ENCODE measurements at places on chromosomes 3 and 15. TPM values are rescaled to one million over a fixed set of nuclear protein-coding genes. Genes with fewer than 3 reads are reported as not detected.

- H3K27me3 ChIP-seq: no peaks in the 10 kb centered on the region
- H3K36me3 ChIP-seq: no peaks in the 10 kb centered on the region
Measured at GRCh38 chr15:42018306-42019224, 2.3 kb downstream of the PLA2G4E start.

The SENP2 gene
- 4.6 TPM for total RNA-seq

The STAC gene
- not detected for total RNA-seq

The TLR9 gene
- total RNA-seq: 0.26 TPM

- no peak for DNase-seq
- no peak overlapping the region for H3K27ac ChIP-seq
- no peak overlapping the region for H3K4me3 ChIP-seq
- H3K4me1 ChIP-seq: peaks cover 5% of the 10 kb centered on the region
- H3K36me3 ChIP-seq: no peaks in the 10 kb centered on the region
Measured at GRCh38 chr3:73098873-73099272, 37.4 kb downstream of the EBLN2 start.

- H3K36me3 ChIP-seq: no peaks in the 10 kb centered on the region
- H3K4me1 ChIP-seq: no peaks in the 10 kb centered on the region
- no peaks in the 10 kb centered on the region for H3K27me3 ChIP-seq
- no peak overlapping the region for H3K27ac ChIP-seq
- DNase-seq: no peak
Measured at GRCh38 chr3:18308096-18308650, 117.0 kb downstream of the SATB1 start.

The UACA gene
- total RNA-seq: 27.2 TPM

- H3K4me3 ChIP-seq: no peak overlapping the region
- no peaks in the 10 kb centered on the region for H3K4me1 ChIP-seq
- H3K27me3 ChIP-seq: no peaks in the 10 kb centered on the region
- no peaks in the 10 kb centered on the region for H3K36me3 ChIP-seq
- no peak for DNase-seq
Measured at GRCh38 chr3:52820736-52821135, 9.7 kb downstream of the ITIH4 start.

The MRPS25 gene
- total RNA-seq: 24.7 TPM

- no peaks in the 10 kb centered on the region for H3K27me3 ChIP-seq
- no peak for DNase-seq
- no peak overlapping the region for H3K27ac ChIP-seq
- H3K4me3 ChIP-seq: no peak overlapping the region
- no peaks in the 10 kb centered on the region for H3K4me1 ChIP-seq
Measured at GRCh38 chr3:18489939-18490338, 64.8 kb upstream of the SATB1 start.

GRCh38 chr3:5172018-5172417 is 15.5 kb upstream of the EDEM1 start:
- H3K27ac ChIP-seq: no peak overlapping the region
- H3K4me1 ChIP-seq: peaks cover 13% of the 10 kb centered on the region
- DNase-seq: no peak
- H3K27me3 ChIP-seq: no peaks in the 10 kb centered on the region

DNA sequence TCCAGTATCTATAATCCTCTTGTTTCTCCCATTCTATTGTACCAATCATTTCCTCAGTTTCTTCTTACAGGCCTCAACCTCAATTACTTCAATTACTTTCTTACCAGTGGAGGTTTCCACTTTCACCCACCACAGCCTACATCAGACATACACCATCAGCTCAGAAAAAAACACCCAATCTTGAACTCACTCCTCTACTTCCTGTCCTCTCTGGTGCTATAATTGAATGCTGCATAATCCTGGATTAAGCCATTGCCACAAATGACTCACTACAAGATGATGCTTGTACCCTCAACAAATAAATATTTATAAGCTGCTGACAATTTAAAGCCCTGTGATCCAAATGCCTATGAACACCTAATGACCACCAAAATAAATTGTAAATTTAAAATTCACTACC is 18.5 kb downstream of the RYK start:
- H3K27me3 ChIP-seq: no peaks in the 10 kb centered on the region
- H3K27ac ChIP-seq: no peak overlapping the region
- no peak for DNase-seq
- no peaks in the 10 kb centered on the region for H3K36me3 ChIP-seq

The PP2D1 gene
- not detected for total RNA-seq

The CCR8 gene
- total RNA-seq: not detected

DNA sequence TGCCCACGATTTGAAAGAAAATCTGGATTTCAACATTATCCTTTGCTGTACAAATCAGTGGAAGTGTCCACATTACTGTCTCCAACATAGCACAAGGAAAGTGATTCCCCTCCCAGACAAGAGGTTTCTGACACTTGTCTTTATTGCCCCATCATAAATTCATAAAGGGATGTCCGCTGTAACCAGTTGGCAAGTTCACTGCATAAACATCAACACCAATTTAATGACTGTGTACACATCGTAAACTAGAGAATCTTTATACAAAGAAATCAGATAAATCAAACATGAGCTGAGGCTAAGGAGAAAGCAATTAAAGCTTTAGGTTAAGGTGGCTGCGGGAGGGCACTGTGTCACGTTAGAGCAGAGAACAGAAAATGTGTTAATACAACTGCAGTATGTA is 129.8 kb downstream of the MEIS2 start:
- no peak for DNase-seq
- no peaks in the 10 kb centered on the region for H3K27me3 ChIP-seq
- H3K36me3 ChIP-seq: no peaks in the 10 kb centered on the region

DNA sequence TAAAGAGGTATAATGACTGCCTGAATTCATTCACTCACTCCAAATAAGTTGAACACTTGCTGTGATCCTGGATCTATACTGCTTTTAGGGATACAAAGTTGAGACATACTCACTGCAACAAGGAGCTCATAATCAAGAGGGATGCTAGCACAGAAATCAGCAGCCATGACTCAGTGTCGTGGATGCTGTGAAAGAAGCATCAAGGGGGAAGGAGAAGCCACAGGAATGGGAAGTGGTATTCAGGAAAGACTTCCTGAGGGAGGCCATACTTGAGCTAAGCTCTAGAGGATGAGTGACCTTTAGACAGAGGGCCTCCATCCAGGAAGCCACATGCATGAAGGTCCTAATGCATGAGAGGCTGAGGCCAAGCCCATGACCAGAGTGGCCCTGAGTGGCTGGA is 245.7 kb upstream of the RORA start:
- no peaks in the 10 kb centered on the region for H3K36me3 ChIP-seq
- H3K27me3 ChIP-seq: no peaks in the 10 kb centered on the region
- H3K4me1 ChIP-seq: peaks cover 3% of the 10 kb centered on the region
- no peak overlapping the region for H3K27ac ChIP-seq

- H3K36me3 ChIP-seq: no peaks in the 10 kb centered on the region
- no peaks in the 10 kb centered on the region for H3K27me3 ChIP-seq
- H3K27ac ChIP-seq: peak overlapping the region; percentile 73
Measured at GRCh38 chr3:195805181-195805580, 6.5 kb downstream of the MUC4 start.

Data from body of pancreas (tissue), 4 donors.